ENCODE measurements at places on chromosomes 6 and 20.

DNA sequence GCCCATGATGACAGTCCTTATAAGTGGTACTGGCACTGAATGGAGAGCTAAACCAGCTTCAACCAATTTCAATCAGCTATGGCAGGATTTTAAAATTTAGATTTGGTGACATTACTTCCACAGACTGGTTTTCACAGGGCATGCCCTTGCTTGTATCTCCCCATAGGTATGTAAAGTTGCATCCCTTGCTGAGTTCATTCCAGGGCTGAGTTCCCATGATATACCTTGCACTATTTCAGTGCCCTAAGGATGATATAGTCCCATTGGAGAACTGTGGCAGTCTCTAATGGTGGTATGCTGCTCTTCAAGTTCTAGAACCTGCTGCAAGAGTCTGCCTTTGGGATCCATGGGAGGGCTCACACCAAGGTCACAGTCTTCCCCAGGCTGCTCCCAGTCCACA lies 232.7 kb upstream of the MOCS1 start:
- no peak for DNase-seq

DNA sequence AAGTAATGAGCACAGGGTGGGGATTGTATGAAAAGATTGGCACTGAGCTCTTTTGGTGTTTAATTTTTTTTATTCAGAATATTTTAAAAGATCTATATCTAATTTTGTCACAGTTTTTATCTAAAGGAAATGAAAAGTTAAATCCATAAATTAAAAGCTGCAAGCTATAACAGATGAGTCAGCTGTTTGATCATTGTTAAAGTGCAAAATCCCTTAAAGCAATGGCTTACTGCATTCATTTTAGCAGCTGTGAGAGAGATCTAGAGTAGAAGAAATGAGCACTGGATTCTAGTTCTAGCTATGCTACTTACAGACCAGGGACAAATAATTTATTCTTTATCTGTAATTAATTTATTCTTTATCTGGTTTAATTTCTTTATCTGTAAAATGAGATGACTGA lies 245.9 kb downstream of the CD109 start:
- DNase-seq, result no peak

DNA sequence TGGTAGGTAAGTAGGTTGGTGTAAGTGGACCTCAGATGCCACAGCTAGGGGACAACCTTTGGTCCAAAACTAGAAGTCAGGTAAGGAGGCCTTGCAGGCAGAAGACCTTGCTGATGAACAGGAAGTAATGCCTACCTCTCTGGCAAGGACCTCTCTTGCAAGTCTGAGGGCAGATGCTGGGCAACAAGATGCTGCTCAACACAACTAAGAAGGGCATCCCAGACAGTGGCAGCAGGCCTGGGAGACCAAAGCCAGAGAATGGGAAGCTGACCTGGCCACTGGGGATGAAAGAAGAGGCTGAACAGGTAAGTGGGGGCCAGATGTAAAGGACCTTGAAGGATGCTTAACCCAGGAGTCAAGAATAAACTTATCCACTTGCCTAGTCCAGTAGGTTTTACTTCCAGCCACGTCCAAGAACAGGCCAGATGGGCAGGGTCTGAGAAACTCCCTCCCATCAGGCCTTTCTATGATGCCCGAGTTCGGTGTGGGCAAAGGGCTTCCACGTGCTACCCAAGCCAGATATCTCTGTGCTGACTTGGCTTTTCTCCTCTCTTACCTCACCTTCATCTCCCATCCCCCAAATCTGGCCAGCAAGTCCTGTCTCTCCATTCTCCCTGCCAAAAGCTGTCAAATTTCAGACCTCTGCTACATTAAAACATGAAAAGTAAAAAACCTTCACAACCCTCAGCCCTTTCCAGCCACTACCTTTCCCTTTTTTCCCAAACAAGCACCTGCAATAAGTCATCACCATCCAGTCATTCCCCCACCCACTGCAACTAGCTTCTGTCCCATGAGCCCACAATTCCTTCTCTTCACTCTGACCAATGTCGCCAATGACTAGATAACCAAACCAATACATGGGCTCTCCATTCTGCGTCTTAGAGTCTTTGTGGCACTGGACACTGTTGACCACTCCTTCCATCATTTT lies 11.5 kb upstream of the PLCG1 start:
- DNase-seq, result no peak

- DNase-seq, result no peak
Observed at GRCh38 chr20:57842720-57843119, 132.9 kb upstream of the PMEPA1 start.

DNA sequence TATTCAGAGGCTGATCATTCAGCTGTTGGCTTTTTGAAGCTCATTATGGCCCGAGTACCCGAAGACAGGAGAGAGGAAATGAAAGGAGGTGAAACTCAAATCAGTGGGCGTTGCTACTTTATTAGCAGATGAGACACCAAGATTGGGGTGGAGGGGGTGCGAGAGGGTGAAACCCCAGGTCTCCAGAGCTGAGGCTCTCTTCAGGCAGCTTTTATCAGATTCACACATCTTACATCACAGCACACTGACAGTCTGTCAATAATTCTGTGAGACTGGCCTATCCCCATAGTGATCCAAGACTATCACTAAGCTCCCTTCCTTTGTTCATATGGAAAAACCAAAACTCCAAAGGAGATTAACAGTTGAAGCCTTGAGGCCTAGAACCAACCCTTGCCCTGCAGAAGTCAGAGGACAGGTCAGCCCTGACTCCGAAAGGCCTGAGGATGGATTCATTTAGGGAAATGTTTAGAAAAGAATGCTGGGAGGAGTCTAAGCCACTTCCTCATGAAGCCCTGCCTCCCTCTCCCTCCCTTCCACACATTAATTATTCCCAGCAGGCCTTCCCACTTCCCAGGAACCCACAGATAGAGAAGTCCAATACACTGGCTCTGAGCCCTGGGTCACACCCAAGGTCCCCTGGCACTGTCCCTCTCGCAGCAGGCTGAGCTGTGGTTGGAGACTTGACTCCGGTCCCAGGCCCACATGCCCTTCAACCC lies 23.2 kb downstream of the TRERF1 start:
- DNase-seq, result no peak

- no peak for DNase-seq
Observed at GRCh38 chr6:154632119-154632518, 101.1 kb upstream of the SCAF8 start.

GRCh38 chr6:53309901-53310300 lies 38.8 kb downstream of the ELOVL5 start:
- DNase-seq, result no peak

GRCh38 chr6:107331409-107332386 lies 127.7 kb downstream of the PDSS2 start:
- DNase-seq, result no peak

GRCh38 chr6:44779130-44779826 lies 391.8 kb downstream of the CDC5L start:
- no peak for DNase-seq

Data from left renal pelvis (tissue), 4 donors.